T follicular helper cell (primary cell): ENCODE measurements at places on chromosomes 7 and 10.

DNA sequence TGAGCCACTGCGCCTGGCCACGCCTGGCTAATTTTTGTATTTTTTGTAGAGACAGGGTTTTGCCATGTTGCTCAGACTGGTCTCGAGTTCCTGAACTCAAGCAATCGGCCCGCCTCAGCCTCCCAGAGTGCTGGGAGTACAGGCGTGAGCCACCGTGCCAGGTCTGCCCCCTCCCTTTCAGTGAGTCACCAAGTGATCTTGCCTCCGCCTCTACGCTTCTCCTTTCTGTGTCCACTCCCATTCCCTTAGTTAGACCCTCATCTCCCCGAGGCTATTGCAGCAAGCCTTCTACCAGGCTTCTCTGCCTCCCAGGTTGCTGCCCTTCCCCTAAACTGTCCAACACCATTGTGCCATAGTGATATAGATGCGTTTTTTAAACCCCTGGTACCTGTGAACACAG, 32.9 kb downstream of the CDC123 start:
- DNase-seq, result no peak

DNA sequence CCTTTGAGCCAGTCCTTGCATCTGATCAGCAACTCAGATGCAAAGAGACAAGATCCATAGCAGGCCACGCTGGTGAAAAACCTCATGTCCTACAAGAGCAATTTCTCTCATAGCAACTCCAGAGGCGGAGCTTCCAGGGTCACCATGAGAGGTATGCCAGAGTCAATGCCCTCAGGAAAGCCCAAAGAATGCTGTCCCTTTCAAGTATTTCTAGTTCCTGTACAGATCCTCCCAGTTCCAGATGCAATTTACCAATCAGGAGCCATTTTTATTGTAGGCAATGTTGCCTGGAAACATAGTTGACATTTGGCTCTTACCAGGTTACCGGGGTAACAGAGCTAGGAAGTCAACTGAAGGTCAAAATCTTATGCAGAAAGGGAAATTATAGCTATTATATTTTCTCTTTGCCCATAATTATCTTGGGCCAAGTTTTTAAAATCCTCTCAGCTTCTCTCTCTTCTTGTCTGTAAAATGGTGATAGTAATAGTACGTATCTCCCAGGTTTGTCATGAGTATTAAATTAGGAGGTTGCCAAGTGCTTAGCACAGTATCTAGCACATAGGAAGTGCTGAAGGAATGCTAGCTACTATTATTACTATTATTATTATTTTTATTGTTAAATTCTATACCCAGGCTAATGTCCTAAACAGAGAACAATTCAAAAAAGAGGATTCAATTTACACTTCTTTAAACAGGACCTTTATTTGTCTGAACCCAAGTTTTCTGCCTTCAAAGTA, 46.3 kb upstream of the TM9SF3 start:
- no peak for DNase-seq

DNA sequence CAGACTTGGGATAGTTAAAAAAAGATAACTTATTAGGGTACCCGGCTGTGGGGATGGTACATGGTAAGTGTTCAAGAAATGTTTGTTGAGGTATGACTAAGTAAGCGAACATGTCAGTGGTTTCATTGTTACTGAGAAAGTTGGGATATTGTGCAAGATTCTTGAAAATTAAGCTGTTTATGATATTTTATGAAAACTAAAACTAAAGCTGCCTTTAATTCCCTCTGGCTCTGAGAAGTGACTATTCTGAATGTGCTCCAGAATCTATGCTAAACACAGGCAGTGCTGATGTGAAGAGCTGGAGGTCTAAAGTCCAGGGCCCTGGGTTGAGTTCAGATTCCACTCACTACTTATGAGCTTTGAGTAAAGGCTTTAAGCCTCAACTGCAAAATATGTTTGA, 72.9 kb downstream of the AOAH start:
- no peak for DNase-seq

- no peak for DNase-seq
Measured at GRCh38 chr10:24793648-24794379, 70.1 kb upstream of the ARHGAP21 start.

- DNase-seq, result no peak
Measured at GRCh38 chr7:147516391-147516790, 1074.2 kb upstream of the C7orf33 start.

DNA sequence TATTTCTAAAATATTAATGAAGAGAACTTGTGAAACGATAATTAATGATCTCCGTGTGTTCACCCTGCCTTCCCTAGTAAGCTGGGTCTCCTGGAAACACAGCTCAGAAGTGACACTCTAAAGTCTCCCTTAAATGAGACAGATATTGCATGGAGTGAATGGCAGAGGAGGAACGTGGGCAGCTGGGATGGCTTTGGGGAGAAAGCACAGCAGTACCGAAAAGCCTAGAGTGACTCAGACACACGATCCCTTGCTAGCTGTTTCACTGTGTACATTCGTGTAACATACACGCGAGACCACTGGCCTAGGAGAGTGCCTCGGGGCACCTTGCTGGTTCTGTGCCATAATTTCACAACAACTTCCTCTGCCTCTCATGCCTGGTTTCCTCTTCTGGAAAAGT, 199.9 kb upstream of the TCERG1L start:
- DNase-seq, result no peak

GRCh38 chr7:129083525-129083924, 28.6 kb upstream of the TNPO3 start:
- no peak for DNase-seq

DNA sequence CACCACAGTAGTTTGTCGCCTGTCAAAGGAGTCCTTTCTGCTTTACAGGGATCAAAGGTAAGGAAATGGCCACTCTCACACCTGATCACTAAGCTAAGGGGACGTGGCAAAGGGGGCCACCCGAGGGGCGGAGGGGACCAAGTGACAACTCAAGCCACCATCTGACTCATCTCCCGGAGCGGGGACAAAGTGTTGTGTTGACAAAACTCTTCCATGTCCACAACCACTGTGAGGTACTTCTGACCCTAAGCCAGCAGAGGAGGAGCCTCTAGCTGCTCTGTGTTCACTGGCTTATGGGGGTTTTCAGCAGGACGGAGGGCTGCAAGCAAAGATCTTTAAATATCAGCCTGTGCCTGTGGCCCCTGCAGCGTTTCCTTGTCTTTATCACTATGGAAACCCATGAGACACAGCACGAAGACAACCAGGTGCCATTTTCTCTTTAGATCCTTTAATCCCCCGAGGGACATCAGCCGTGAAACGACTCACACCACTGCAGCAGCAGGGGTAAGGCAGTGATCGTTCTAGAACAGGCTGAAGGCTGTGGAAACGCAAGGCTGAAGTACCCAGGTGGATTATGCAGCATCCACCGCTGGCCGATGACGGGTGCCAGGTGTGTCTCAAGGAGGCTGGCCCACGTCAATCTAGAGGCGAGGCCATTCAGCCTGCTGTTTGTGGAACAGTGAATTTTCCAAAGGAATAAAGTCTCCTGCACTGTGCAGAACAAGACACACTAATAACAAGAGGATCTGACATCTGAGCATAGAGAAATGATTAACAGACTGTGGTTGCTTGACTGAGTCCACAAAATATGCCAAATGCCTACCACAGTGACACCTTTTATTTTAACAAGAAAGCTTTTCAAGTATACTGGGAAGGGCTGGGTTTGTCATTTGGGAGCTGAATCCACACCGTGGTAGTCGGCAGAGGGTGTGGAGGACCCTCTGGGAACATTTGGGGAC, 26.6 kb upstream of the DDC start:
- DNase-seq, result no peak

DNA sequence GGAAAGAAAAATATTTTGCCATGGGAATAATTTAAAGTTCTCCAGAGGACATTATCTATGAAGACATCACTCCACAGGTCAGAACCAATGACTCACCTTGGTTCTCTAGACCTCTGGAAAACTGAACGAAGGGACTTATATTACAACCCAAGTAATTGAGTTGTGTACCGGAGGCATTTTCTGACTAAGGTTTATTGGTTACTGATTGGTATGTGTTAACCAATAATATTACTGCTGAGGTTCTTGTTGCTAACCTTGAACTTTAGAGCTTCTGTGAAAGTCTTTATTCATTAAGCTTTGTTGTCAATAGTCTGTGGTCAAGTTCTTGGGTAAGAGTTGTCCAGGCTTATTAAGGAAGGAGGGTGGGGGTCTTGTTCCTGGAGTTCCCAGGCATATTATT, 78.1 kb upstream of the MTPN start:
- no peak for DNase-seq

- DNase-seq, result no peak
Measured at GRCh38 chr7:33886149-33886623, 19.2 kb upstream of the BMPER start.

GRCh38 chr10:11810313-11810766, 12.8 kb upstream of the PROSER2 start:
- DNase-seq, result no peak

- no peak for DNase-seq
Measured at GRCh38 chr10:101140950-101141615, 10.0 kb downstream of the TLX1 start.

DNA sequence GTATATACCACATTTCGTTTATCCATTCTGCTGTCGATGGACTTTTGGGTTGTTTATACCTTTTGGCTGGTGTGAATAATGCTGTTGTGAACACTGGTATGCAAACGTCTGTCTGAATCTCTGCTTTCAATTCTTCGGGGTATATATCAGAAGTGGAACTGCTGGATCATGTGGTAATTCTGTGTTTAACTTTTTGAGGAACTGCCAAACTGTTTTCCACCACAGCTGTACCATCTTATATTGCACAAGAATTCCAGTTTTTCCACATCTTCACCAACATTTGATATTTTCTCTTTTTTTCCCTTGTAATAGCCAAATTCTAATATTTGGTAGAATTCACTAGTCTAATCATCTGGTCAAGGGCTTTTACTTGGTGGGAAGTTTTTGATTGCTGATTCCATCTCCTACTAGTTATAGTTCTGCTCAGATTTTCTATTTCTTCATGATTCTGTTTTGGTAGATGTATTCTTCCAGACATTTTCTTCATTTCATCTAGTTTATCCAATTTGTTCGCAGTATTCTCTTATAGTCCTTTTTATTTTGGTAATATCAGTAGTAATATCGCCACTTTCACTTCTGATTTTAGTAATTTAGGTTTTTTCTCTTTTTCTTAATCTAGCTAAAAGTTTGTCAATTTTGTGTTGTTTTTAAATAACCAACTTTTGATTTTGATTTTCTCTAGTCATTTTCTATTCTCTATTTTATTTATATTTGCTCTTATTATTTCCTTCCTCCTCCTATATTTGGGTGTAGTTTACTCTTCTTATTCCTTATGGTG, 271.2 kb downstream of the ZEB1 start:
- DNase-seq, result no peak

- DNase-seq, result no peak
Measured at GRCh38 chr7:102024769-102025391, 207.5 kb downstream of the CUX1 start.

DNA sequence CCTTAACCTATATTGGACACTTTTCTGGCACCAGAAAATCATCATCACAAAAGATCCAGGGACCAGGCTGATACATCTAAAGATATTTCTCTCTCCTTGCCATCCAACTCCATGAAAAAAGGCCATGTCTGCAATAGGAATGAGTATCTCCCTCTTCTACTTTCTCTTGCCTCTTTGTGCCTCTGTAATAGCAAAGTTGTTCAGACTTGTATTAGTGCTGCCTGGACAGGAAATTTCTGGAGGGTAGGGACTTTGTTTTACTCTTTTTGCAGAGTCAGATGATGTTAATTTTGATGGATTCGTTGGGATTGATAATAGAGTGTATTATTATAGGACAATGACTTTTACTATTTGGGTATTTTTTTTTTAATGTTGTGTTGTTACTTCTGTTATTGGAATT, 376.3 kb downstream of the INHBA start:
- no peak for DNase-seq

- DNase-seq, result no peak
Measured at GRCh38 chr7:2956526-2957368, 86.9 kb downstream of the CARD11 start.

DNA sequence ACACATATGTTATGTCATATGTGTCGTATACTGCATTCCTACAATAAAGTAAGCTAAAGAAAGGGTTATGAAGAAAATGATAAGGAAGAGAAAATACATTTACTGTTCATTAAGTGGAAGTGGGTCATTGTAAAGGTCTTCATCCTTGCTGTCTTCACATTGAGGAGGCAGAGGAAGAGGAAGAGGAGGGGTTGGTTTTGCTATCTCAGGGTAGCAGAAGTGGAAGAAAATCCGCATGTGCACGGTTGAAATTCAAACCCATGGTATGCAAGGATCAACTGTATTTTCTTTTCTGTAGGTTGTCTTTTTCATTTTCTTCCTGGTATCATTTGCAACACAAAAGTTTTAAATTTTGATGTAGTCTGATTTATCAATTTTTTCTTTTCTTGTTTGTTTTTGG, 6.3 kb downstream of the PLEKHA8 start:
- no peak for DNase-seq

DNA sequence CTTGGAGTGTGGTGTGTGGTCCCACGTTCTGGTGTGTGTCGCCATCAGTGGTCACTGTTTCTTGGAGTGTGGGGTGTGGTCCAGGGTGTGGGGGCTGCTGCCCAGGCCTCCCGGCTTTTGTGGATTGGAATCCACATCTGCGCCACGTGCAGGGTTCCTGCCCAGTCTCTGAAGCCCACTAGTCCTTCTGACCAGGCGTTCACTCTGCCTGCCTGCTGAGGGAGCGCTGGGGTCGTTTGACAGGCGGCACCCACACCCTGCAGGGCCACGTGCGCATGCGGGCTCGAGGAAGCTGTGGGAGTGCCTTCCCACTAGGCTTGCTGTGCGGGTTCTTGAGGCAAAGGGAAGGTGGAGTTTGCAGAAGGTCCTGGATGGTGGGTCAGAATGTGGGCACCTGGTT, 51.4 kb downstream of the INPP5A start:
- no peak for DNase-seq

DNA sequence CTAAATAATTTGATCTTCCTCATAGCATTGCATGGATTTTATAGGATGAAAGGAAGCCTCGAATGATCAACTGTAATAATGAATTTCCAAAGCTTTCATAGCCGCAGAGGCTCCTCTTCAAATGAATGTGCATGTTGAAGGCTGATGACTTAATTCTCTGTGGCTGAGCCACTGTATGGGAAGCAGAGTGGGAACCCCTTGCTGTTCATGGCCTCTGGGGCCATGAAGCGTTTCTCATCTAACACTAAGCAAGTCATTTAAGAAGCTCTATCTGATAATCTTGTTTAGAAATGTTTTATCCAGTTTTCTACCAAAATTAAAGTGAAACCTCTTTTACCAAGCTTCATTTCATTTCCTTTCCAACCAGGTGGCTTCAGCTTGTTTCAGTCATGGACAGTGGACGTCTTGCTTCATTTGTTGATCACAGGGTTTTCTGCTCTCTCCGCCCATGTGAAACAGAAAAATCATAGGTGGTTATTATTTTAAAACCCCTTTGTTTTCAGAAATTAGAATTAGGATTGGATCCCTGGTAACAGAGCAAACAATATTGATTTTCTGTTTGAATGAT, 10.3 kb upstream of the ADARB2 start:
- no peak for DNase-seq
